ENCODE measurements at places on chromosomes 13 and 19.

- DNase-seq = no peak
These were observed 222.4 kb downstream of the TUBA3C start for GRCh38 chr13:18959229-18959628.

DNA sequence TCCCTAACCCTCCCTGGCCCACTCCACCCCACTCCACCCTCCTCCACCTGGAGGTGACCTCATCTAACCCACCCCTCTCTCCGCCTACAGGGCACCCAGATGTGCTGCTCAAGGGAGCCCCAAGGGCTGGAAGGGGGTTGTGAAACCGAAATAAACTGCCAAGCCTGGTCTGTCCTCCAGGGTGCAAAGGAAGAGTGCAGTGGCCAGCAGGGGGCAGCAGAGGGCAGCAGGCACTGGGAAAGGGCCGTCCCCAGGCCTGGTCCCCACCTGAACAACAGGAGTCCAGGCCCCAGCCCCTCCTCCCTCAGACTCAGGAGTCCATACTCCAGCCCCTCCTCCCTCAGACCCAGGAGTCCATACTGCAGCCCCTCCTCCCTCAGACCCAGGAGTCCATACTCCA lies 8.4 kb upstream of the BCAM start:
- peak; percentile 79 for DNase-seq

DNA sequence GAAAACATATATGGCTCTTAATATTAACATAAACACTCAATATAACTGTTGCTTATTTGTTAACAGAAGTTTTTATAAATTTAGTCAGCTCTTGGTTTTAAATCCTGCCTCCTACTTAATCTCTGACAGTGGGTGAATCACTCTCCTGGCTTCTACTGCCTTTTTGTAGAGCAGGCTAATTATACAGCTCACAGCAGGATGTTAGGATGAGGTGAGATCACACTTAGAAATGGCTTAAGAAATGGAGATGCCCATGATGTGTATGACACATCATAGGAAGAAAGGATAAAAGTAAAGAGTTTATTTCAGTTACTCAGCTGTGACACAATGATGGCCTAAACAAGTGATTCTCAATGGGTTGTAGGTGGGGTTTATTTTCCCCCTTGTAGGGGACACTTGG lies 345.6 kb downstream of the SPRY2 start:
- DNase-seq = no peak

DNA sequence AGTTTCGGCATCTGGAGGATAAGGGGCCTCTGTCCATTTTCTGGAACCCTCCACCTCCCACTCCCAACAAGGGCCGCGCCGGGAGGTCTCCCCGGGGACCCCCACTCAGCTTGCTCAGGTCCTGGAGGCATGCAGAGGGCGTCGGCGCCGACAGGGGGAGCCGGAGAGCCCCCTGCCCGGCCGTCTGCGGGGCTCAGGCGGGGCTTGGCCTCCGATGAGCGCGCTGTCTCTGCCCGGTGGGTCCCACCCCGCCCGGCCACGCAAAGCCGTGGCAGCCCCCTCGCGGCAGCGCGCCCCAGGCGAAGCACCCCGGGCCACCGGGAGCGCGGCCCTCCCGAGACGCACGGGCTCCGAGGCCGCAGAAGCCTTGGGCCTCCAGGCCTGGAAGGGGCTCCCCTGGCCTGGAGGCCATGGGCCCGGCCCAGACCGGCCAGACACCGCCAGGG lies 149.7 kb upstream of the ZNF536 start:
- DNase-seq = no peak

DNA sequence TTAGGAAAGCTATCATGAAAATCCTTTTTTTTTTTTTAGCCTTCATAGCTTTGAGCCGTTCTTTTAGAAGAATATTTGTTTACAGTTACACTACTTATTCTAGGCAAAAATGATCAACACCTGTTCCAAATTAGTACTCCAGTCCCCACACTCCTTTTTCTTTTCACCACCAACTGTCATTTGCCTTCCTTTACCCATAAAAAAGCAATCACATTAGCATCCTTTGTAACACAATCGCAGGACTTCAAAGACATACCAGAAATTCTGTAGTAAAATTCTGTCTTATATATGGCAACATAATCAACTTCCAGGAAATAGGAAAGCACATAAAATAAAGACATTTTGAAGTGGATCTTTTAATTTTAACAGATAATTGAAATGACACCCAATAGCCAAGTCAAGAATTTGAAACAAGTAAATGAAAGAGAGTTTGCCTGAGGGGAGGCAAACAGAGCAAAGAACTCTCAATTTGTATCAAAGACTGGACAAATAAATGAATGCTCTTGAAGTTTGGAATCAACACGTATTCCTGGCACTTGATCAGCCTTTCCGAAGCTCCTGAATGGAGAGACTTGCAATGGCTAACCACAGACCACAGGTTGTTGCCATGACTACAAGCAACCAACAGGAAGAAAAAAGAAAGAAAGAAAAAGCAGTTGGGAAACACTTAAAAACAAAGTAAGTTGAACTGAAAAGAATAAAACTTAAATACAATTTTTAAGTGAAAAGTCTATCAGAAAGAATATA lies 206.8 kb downstream of the PCDH9 start:
- DNase-seq = no peak

- no peak for DNase-seq
These were observed 2758.2 kb downstream of the PCDH9 start for GRCh38 chr13:64471916-64472315.

DNA sequence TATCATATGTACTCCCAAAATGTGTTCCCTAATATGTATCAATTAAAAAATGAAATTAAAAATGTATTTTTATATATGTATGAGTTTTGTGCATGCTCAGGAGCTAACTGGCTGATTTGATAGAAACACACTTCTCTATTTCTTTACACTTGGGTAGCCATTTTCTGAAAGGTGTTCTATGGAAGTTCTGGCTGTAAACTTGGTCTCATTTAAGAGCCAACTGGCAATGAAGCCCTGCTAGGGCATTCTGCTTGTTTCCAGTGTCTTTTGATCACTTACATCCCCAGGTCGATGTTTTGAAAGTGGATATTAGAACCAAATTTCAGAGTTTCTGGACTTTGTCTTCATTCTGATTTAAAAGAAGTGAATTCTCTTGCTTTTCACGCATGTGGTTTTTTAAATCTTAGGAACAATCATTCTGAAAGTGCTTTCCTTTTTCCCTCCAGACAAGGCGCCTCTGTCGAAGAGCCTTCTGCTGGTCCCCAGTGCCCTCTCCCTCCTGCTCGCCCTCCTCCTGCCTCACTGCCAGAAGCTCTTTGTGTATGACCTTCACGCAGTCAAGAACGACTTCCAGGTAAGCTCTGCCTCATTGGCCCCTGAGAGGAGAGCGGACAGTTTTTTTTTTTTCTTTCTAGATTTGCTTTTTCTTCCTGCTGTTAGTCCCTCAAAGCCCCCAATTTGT lies 20.1 kb downstream of the GPR18 start:
- DNase-seq = no peak

GRCh38 chr19:1304197-1304924 lies 18.7 kb downstream of the EFNA2 start:
- DNase-seq = no peak

- DNase-seq = no peak
These were observed 648.3 kb upstream of the SPRY2 start for GRCh38 chr13:80989241-80989640.

- no peak for DNase-seq
These were observed 30.4 kb upstream of the SLC1A5 start for GRCh38 chr19:46818812-46819211.

- no peak for DNase-seq
These were observed 187.9 kb downstream of the KATNAL1 start for GRCh38 chr13:30119476-30119875.

DNA sequence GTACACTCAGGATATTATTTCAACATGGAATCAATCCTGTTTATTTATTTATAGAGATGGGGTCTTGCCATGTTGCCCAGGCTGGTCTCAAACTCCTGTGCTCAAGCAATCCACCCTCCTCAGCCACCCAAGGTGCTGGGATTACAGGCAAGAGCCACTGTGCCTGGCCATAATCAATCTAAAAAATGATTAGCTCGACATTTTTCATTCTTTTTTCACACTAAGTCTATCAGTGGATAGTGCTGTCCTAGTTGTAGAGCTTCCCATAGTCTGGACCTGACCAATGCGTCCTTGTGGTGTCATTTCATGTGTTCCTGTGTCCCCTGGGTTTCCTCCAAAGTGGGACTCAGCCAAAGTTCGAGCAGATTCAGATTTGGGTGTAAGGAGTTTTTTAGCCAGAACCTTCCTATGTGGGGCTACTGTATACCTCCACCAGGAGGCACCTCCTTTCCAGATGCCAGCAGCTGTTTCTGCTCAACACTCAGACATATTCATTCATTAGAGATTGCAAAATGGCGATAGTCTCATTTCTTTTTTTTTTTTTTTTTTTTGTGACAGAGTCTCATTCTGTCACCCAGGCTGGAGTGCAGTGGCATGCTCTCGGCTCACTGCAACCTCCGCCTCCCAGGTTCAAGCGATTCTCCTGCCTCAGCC lies 61.1 kb downstream of the MAP4K1 start:
- DNase-seq = no peak

- no peak for DNase-seq
These were observed 39.2 kb downstream of the KLF2 start for GRCh38 chr19:16363852-16364230.

DNA sequence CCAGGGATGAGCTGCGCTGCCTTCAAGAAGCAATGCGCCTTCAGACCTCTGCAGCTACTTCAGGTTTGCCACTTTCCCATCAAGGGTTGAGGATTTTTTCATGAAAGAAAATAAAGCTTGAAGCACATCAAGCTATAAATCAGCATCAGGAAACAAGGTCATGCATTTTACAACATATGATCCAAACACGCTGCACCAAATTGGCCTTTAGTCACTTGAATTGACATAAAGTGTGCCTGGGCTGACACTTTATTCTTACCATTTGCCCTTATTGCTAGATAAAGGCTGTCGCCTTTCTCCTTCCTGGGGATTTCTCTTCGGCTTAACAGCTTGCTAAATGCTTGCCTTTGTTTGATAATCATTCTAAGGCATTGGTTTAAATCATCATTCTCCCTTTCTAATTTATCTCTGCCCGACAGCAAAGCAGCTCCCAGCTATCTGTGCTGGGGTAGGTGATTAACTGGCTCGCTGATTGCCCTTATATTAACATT lies 87.7 kb downstream of the LHFPL6 start:
- no peak for DNase-seq

- no peak for DNase-seq
These were observed 83.5 kb downstream of the FRY start for GRCh38 chr13:32115066-32115465.

GRCh38 chr19:45443462-45444317 lies 20.0 kb upstream of the ERCC1 start:
- peak; percentile 34 for DNase-seq

- DNase-seq = no peak
These were observed 3.3 kb upstream of the CDX2 start for GRCh38 chr13:27972478-27972820.

DNA sequence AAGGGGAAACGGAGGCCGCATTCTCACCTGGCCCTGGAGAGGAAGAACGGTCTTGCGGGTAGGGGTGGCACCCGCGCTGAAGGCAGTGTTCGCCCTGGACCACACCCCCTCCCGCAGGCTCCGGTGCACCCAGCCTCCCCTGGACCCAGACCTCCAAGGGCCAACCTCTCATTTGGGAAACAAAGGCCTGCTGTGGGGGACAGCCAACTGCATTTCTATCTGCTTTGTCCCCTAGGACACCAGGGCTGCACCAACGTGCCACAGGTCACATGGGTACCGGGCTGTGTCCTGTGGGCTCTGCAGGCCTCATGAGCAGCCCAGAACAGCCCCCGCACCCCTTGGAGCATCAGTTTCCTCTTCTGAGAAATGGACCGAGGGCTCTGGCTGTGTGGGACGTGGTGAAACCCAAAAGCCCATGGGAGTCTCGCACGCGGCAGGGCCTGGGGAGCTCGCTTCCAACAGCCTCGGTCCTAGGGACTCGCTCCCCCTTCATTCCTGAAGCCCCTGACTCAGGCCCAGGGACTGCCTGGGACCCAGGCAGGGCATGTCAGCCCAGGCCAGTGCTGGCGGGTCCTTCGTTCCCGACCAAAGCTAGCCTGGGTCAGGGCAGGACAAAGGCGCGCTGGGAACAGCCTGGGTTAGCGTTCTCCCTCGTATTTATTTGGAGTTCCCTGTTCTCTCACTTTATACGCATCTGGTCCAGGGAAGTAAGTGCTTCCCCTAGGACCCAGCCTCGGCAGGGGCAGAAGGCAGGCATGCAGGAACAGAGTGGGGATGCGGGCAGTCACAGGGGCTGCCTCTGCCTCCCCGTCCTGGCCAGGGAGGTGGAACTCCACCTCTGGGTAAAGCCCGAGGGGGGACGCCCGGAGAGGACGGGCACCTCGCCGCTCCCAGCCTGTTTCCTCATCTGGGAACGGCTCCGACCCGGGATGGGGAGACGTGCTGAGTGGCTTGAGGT lies 4.6 kb downstream of the TCF3 start:
- no peak for DNase-seq

- no peak for DNase-seq
These were observed 11.8 kb downstream of the HTR2A start for GRCh38 chr13:46885018-46885417.

- DNase-seq = no peak
These were observed 596 bp downstream of the CEACAM4 start for GRCh38 chr19:41626278-41626677.

- DNase-seq = no peak
These were observed 49.6 kb upstream of the RAP2A start for GRCh38 chr13:97384371-97384770.

DNA sequence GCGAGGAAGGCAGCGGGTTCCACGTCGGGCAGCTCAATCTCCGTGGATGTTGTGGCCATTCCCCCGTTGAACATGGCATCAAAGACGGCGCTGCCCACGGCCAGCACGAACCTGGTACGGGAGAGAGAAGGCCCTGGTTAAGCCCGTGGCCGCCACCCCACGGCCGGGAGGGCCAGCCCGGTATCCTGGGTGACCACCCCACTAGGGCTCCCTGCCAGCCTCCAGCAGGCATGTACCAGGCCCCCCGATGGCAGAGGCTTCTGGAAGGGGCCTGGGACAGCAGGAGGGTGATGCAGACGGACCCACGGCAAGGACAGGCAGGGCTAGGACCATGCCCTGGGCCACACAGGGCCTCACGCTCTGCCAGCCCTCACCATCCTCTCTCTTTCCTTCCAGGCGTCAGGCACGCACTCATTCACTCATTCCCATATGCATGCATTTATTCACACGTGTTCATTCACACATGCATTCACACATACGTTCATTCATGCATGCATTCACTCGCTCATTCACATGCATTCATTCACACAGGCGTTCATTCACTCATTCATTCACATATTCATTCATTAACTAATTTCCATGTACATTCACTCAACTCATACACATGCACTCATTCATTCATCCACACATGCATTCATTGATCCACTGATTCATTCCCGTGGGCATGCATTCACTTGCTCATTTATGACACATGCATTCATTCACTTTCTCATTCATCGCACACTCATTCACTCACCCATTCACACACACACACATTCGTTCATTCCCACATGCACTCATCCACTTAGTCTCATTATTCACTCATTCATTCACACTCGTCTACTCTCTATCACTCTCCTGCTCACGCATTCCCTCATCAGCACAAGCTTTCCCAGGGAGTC lies 17.9 kb downstream of the BTBD2 start:
- no peak for DNase-seq
